Kidney tubule cell (primary cell): ENCODE measurements at places on chromosomes 3 and 15.
A peak's percentile ranks its signal among the peaks of the same experiment; 100 is the strongest.

DNA sequence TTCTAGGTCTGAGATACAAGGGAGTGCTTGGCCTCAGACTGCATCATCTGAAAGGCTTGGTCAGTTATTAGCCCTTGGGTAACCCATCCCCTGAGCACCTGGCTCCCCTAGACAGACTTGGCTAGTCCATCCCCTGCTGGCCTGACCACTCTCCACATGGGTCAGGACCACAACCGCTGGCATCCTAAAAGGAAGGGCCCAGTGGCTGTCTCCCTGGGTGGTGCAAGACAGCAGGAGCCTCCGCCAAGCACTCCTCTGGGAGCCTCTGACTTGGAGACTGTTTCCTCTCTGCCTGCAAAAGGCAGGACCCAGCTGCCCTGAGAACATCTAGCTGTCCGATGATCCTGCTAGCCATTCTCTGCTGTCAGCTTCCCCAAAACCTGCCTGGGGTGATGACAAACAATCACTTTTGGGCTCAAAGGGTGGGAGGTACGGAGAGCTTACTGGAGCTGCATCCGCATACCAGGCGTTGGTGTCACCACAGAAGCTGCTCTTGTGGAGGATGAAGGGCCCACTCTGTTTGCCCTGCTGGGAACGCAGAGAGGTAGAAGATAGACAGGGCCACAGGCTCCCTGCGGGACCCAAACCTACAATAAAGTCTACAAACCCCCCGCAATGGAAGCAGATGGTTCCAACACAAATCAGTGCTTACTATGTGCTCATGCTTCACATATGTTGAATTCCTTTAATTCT lies 108.0 kb upstream of the PRR20G start:
- no peak for DNase-seq

DNA sequence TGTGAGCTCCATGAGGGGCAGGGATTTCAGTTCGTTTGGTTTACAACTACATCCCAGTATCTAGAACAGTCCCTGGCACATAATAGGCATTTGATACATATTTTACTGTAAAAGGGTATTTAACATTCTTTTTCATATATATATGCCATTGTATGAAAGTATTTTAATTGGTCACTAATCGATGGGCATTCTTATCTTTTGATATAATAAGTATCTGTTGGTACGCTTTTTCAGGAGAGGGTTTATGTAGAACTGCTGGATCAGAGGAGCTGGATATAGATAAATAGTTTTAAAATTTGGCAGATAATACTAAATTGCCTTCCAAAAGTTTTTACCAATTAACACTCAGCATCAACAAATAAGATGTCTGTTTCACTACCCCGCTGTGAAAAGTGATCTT lies 978 bp upstream of the RSL24D1 start:
- no peak for DNase-seq

DNA sequence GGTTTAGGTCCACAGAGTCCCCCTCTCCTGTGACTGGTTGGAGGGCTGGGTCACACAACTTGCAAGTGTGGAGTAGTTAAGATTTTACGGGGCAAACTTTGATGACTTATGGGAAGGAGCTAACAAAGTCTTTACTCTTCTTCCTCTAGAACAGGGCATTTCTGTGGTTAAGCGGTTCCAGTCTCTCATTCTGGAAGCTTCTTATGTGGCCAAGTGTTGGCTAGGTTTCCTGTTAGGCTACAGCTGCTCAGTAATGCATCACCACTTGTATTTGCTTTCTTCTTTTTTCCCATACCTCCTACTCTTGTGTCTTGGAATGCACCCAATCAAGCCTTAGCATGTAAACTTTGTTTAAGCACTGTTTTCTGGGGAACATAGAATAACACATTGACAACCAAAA lies 100.6 kb upstream of the PLAAT1 start:
- DNase-seq = no peak

DNA sequence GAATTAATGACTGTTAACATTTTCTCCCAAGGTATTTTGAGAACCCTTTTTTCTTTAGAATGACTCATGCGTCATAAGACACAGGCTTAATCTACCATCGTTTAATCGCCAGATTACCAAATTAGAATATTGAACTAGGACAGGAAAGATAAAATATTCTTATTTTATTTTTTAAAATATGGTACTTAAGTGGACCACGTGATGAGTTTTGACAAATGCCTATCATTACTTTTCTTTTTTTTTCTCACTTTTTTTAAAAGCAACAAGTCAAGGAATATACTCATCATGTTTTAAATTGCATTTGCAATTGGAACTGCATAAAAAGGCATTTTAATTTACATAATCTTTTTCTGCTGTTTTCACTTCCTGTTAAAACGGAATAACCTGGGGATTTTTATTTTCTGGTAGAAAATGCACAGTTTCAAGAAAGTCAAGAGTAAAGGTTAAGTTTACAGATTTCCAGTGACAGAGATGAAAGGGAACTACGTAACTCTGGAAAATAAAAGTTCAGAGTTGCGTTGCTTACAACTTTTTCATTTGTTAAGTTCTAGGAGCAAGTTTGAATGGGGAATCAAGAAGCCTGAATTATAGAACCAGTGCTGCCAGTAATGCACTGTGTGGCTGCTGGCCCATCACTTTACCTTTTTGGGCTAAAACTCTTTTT lies 23.6 kb downstream of the SIAH2 start:
- DNase-seq = no peak

DNA sequence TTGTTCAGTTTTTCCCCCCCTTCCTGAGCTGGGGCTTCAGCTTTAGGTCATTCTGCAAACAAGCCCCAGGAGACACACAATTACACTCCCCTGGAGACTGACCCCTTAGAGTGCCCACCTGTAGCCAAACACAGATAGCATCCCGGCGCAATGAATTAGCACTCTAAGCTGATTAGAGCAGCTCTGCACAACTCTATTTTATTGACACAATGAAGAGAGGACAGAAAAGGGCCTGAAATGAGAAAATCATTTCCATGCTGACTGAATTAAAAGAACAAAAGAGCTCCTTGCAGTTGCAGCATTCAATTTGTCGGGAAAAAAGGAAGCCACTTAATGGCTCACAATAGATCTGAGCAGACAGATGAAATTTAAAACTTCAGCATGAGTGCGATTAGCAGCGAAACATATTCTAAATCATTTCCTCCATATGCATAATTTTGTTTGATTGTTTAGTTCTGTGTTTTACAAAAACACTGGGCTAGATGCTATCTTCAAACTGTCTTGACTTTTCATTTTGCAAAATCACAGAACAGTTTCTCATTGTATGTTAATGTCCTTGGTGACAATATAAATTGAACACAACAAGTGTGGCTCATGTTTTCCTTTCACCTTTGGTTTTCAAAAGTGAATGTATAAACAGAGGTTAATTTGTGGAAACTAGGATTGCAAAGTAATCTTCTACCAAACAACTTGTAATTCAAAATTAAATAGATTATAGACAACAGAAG lies 308.6 kb downstream of the MECOM start:
- no peak for DNase-seq

DNA sequence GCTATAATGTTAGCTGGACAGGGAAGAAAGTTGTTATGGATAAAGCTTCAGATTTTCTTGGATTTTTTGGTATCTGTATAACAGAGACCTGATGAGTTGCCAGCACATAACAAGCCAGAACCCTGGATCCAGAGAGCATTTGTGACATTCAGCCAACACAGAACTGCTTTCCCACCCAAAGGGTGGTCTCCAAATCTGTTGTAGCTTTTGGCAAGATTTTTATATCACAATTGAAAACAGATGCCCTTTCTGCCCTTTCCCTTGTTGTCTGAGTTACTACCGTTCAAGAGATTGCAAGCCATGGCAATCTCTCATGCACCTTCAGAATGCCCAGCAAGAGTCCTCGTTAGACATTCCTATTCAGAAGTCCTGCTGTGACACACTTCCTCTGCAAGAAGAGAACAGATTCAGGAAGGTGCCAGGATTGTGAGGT lies 107.6 kb upstream of the FGF7 start:
- DNase-seq = no peak

DNA sequence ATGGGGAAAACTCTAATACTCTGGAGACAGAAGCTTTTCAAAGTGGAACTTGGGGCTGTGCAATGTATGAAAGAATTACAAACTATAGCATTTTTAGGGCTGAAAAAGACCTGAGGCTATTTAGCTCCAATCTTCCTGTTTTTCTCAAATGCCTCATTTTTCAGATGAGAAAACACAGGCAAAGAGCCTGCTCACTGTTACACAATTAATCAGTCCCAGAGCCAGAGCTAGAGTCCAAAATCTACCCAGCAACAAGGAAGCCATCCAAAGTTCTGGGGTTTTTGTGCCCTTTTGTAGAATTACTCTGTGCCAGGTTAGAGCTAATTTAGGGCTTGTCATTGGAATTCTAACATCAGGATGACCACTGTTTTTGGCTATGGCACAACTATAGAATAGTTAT lies 45.5 kb downstream of the GPR149 start:
- no peak for DNase-seq

GRCh38 chr15:70587896-70588567 lies 175.3 kb downstream of the UACA start:
- no peak for DNase-seq

DNA sequence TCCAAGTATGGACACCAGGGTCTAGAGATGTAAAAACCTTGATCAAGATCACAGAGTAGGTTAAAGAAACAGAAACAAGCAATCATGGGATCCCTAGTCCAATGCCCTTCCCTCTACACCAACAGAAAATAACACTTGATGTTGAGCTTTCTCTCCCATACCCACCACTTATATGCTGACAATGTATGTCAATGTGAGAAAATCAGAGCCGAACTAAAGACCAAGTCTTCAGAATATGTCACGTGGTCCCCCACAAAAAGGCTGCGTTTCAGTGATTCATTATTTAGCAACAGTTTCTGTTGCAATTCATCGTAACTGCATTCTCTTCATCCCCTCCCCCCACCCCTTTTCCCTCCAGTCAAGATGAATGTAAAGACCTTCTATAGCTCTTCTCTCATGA lies 278.9 kb upstream of the STT3B start:
- DNase-seq = no peak

GRCh38 chr15:68366314-68366713 lies 65.6 kb downstream of the ITGA11 start:
- no peak for DNase-seq

- no peak for DNase-seq
Observed at GRCh38 chr3:72169561-72170472, 384.9 kb upstream of the PROK2 start.

- peak; percentile 76 for DNase-seq
Observed at GRCh38 chr15:35450492-35450891, 95.5 kb downstream of the DPH6 start.

GRCh38 chr15:93274257-93274656 lies 185.2 kb upstream of the RGMA start:
- DNase-seq = no peak

GRCh38 chr3:1087066-1087560 lies 5.7 kb upstream of the CNTN6 start:
- peak; percentile 94 for DNase-seq

GRCh38 chr15:49718846-49719245 lies 98.0 kb downstream of the DTWD1 start:
- no peak for DNase-seq

- peak; percentile 72 for DNase-seq
Observed at GRCh38 chr3:172341482-172342059, 106.7 kb downstream of the GHSR start.

GRCh38 chr3:125136515-125136914 lies 76.0 kb downstream of the SLC12A8 start:
- no peak for DNase-seq

- no peak for DNase-seq
Observed at GRCh38 chr3:72427624-72428023, 420.6 kb downstream of the SHQ1 start.

DNA sequence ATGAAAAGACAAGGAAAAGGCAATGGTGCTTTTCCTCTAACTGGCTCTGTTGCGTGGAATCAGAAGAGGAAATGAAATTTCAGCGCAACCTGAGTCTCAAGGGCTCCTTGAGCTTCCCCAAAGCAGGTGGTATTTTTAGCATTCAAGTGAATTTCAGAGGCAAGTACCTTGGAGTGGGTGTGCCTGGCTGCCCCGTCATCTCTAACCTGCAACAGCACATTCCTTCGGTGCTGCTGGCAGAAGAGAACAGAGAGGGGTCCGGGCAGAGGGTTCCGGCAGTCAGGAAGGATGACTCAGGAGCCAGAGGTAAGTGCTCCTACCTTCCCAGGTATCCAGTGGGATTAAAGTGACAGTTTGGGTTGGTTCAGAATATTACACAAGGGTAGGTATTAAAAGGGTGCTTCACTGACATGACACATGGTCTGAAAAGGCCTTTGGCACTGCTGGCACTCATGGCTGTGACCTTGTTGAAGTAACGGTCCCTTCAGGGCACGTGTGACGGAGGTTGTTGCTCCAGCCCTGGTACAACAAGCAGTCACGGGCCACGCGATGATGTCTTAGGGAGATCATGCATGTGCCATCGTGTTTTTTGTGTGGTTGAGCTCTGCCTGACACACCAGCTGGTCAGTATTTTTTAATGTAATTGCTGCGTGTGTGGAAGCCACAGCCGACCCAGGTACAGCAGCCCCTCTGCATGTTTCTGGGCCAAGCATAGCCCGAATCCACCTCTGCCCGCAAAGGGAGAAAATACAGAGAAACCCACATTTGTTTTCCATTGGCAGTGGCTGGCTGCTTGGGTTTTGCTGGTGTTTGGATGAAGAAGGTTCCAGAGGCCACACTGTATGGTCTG lies 75.7 kb downstream of the LRRK1 start:
- no peak for DNase-seq

GRCh38 chr3:5090197-5090596 lies 31.9 kb upstream of the ARL8B start:
- no peak for DNase-seq

DNA sequence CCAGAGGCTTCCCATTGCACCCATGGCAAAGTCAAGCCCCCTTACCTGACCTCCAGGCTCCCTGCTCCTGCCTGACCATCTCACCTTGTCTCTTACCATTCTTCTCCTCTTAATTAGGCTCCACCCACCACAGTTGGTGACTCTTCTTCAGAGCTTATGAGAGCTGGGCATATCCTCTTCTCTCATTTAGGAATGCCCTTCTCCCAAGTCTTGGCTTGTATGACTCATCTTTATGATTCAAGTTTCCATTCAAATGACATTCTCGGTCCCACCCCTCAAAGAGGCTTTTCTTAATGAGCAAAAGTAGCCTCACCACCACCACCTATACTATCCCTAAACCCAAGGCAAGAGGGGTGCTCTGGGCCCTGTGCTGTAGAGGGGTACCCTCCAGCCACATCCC lies 55.3 kb upstream of the NUDT16 start:
- peak; percentile 64 for DNase-seq

DNA sequence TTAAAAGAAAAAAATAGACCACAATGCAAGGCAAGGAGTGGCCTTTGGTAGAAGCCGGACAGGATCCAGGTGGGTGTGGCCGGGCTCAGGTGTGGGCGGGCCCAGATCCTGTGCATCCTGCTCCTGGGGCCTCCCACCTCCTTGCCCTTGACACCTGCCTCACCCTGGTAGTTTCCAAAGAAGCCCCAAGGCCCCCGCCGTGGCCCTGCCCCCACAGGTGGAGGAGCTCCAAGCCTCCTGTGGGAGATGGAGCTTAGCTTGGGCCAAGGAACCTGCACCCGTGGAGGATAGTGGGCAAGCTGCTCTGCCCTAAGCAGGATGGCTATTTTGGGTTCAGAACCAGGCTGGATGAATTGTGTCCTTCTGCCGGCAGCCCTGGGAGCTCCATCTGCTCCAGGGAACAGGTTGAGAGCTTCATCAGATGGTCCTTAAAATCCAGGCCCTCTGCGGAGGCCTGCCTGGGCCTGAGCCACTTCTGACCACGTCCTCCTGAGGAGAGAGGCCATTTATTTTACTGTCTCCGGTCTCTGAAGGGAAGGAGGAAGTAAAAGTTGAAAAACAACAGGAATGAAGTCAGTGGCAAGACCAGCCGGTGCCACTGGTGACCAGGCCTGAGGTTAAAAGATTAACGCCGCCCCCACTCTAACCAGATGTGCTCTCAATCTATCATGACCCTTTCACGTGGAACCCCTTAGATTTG lies 53.9 kb upstream of the KLF13 start:
- peak; percentile 37 for DNase-seq
